NCI-H446 (cell line): ENCODE measurements at places on chromosomes 6 and 20.
A peak's percentile ranks its signal among the peaks of the same experiment; 100 is the strongest.

- no peak for DNase-seq
Observed at GRCh38 chr20:57350081-57350710, 859 bp upstream of the RAE1 start.

DNA sequence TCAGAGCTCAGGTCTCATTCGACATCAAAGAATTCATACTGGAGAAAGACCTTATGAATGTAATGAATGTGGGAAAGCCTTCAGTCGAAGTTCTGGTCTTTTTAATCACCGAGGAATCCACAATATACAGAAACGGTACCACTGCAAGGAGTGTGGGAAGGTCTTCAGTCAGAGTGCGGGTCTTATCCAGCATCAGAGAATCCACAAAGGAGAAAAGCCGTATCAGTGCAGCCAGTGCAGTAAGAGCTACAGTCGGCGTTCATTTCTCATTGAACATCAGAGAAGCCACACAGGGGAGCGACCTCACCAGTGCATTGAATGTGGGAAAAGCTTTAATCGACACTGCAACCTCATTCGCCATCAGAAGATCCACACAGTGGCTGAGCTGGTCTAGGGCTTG lies 7.7 kb downstream of the ZSCAN9 start:
- DNase-seq = no peak

DNA sequence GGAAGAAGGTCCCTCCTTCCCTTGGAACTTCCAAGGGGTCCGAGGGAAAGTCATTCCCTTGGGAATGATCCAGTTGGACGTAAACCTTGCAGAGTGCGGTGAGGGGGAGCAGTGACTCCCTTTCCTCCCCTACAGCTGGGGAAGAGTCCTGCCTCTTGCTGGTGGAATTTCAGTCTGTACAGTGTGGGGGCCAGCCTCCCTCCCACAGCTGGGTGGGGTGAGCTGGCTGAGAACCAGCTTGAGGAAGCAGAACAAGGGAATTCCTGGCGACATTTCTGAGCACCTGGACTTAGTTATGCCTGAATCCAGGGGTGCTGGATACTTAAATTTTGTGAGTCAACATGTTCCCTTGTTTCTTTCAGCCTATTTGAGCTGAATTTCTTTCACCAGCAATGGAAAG lies 152.0 kb downstream of the ANKRD60 start:
- no peak for DNase-seq

DNA sequence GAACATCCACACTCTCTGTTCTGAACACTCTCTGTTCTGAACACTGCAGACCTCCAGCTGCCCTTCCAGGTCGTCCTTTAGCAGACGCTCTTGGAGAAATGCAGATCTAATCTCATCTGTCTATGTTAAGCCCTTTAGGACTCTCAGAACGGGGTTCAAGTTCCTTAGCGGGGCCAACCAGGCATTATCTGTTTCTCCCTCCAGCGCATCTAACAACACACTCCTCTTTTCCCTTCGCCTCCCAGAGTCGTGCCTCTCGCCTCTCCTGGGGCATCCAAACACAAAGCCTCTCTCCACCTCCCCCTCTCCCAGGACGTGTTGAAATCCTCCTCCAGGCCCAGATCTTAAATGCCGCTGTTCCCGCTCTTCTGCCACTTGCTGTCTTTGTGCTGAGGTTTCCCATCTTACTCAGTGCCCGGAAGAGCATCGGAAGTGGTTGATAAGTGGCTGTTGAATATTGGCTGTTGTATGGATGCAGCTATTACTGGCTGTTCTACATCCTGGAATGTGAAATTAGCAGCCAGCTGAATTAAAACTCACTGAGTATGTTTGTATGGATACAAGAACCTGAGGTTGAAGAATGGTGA lies 108.4 kb upstream of the GGTLC1 start:
- no peak for DNase-seq

- DNase-seq = no peak
Observed at GRCh38 chr6:122798099-122798641, 9.1 kb downstream of the SMPDL3A start.

- DNase-seq = no peak
Observed at GRCh38 chr20:48002517-48002970, 217.3 kb upstream of the SULF2 start.

- DNase-seq = no peak
Observed at GRCh38 chr6:63496361-63496804, 75.9 kb upstream of the LOC128125822 start.

DNA sequence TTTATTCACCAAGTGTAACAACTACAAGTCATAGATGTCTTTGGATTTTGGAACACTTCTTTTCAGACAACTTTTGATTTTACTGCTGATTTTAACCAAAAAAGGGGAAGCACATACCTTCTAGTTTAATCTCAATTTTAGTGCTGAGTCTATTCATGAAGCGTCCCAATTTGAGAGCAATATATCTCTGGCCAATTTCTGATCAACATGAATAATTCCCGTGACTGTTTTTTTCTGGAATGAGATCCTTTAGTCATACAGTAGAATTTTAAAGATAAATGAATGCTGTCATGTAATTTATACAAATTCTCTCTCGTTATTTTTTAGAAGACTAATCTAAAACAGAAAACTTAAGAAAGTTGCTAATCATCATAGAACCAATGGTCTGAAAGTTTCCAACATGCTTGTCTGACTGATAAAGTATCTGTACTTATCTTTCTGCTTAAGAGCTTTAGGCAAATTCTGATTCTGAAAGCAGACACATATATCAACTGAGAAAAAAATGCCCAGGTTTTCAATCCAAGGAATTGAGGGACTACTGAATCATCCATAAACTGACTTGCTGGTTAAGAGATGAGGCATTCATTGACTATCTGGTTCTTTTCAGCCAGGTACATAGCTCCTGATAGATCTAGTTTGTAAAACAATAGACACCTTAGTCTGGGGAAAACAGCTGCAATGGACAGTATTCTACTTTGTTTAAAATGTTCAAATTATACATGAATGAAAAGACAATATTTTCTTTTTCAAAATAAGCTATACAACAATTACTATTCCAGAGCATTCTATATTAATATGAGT lies 657.5 kb downstream of the RFPL4B start:
- DNase-seq = no peak

- no peak for DNase-seq
Observed at GRCh38 chr6:67680297-67680932, 954.7 kb upstream of the ADGRB3 start.

DNA sequence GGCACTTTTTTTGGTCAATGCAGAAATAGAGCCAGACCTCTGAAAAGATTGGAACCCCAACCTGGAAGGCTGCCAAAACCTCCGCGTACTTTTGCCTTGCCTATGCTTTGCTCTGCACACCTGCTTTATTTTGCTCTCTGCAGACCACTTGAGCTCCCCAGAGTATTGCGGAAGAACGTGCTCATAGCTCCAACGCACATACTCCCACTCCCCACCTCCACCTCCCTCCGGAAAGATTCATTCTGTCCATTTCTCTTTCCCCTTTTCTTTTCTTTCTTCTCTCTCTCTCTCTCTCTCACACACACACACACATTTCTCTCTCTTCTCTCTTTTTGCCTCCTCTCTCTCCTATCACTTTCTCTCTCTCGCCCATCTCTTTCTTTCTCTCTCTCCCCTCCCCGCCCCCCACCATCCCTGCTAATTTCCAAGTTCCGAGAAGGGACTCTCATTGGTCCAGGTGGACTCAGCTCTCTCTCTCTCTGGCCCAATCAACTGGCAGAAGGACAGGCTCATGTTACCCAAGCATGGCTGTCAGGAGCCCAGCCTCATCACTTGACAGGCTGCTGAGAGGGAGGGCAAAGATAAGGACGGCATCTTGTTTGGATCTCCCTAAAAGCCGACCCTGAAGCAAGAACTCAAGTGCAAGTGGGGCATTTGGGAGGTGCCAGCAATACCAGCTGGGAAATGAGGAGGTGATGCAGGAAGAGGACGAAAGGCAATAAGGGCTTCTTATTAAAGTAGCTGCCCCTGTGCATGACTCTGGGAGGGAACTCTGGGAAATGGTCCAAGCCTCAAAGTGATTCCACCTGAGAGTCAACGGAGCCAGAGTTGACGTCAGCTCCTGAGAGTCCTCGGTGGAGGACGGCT lies 246.1 kb downstream of the LY86 start:
- DNase-seq = no peak

- DNase-seq = no peak
Observed at GRCh38 chr6:32113386-32114352, 4.5 kb upstream of the TNXB start.

DNA sequence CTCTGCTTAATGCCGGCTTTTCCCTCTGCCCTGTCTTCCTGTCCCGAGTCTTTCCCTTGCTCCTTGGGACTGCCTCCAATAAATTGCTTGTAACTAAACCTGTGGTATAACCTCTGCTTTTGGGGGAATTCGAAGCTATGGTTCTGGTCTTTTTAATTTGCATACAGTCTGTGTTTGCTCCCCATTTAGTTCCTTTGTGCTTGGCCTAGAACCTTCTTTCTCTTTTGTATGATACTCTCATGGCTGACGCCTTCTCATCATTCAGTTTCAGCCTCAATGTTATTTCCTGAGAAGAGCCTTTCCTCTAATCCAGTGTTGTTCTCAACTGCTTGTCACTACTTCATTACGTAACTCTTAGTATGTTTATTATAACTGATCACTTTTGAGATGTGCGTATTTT lies 248.0 kb downstream of the PHF3 start:
- DNase-seq = no peak

DNA sequence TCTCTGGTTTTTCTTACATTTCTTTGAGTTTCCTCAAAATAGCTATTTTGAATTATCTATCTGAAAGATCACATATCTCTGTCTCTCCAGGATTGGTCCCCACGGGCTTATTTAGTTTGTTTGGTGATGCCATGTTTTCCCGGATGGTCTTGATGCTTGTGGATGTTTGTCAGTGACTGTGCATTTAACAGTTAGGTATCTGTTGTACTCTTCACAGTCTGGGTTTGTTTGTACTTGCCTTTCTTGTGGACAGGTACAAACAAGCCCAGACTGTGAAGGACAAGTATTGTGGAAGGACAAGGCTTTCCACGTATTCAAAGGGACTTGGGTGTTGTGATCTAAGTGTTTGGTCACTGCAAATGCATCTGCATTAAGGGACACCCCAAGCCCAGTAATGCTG lies 49.9 kb upstream of the TOP1 start:
- DNase-seq = no peak

- DNase-seq = no peak
Observed at GRCh38 chr20:56940466-56940865, 311.4 kb downstream of the TFAP2C start.

DNA sequence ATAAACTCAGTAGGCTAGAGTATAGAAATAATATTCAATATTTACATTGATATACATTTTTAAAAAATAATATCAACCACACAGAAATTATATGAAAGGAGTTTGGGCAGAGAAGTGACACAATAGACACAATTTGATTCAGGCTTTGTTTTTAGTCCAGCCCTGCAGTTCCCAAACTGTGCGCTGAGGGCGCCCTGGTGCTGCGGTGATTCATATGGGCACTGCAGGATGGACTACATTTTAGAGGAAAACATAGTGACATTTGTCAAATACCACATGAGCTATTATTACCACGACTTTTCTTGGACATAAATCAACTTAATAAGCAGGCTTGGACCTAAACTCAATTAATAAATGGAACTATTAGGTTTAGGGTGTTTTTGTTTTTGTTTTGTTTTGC lies 364.3 kb upstream of the ID4 start:
- DNase-seq = no peak

- DNase-seq = peak; percentile 49
Observed at GRCh38 chr20:5191829-5192569, 65.2 kb downstream of the CDS2 start.
